RCC 7860 (cell line): ENCODE measurements at places on chromosomes 12 and 14.
A peak's percentile ranks its signal among the peaks of the same experiment; 100 is the strongest.

DNA sequence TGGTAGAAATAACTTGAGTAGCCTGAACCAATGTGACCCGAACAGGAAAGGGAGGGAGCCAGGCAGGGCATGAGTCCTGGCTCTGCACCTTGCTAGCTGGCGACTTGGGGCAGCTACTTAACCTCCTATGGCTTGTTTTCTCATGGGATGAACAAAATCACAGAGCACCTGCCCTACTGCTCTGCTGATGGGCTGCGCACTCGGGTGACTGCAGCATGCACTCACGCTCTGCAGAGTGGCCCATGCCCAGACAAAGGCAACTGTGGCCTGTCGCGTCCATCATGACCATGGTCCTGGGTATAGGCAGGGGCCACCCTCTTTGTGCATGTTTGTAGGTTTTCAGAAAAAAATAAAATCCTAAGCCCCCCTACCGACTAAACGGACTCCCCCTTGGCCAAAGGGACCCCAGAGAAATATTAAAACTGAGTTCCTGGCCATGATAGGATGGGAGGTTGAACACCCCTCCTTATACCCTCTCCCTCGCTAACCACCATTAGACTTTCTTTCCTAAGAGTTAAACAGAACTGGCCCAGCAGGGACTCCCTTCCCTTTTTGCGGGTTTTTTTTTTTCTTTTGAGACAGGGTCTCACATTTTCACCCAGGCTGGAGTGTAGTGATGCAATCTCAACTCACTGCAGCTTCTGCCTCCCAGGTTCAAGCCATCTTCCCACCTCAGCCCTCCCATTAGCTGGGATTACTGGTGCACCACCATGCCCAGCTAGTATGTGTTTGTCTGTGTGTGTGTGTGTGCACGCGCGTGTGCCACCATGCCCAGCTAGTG lies 32.5 kb downstream of the VWF start:
- no peak for DNase-seq

DNA sequence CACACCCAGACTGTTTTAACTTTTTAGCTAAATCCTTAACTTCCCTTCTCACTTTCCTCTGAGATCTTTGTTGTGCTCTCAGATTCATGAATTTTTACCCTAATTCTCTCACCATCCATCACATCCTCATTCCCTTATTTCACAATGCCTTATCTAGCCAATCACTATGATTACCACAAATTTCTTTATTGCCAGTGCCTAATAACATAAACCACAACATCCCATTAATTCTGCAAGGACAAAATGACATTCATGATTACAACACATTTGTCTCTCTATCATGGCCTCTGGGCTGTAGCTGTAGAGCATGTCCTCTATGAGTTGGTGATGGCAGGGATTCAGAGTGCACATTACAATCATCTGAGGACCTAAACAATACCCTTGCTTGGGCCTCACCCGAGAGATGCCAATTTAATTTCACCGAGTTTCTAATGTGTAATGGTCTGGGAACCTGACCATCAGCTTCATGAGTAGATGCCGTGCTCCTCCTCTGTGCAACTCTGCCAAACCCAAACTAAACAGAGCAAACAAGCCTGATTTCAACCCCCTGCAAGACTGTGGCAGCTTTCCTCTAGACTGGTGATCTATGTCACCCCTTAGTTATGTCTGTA lies 99.3 kb downstream of the SPTSSA start:
- no peak for DNase-seq

DNA sequence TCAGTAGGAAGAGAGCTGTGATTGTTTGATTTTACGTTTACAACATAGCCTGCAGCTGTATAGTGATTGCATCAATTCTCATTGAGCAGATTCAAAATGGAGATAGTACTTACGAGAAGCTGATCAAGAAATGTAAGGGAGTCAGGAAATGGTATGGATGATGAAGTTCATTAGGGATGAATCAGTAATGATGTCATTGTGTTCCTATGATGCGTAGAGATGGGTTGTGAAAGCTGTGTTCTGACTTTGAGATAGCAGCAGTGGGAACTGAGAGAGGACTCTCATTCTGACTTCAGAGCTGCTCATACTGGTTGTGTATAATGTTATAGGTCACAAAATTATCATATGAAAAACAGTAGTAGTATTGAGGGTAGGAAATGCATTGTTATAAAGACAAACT lies 44.0 kb downstream of the TTLL5 start:
- no peak for DNase-seq

DNA sequence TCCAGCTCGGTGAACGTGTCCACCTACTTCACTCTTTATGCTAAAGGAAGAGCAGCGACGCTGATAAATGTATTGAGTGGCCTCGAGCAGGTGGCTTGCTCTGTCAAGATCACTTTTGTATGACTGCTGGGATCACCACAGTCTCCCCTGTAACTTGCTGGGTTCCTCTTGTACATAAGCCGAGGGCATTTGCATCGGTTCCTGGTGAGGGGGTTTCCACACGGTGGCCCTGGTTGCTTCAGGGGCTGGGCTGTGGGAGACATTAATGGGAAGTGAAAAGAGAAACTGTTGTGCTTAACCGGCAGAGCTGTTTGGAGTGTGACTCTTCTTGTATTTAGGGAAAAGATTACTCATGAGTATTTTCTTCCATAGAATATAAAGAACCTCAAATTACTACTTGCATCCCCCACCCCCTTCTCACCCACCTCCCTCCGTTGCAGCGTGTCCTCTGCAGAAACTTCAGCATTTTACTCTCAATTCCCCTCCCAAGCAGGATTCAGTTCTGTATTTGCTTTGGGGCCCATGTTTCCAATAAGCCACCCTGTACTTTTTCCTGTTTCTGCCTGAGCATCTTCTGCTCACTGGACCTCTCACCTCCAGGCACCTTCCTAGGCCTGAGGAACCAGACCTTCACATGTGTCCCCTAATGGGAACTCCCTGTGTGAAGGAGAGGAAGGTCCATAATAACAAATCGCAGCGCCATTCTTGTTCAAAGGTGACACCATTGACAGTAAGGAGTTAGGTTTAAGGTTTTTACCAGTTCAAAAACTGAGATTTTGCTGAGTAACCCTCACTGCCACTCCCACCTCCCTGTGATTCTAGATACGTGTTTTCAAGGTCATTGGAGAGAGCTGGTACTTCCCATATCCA lies 187.0 kb downstream of the ETV6 start:
- DNase-seq, result no peak

- no peak for DNase-seq
Observed at GRCh38 chr12:4450551-4451112, 5.0 kb upstream of the FGF6 start.

DNA sequence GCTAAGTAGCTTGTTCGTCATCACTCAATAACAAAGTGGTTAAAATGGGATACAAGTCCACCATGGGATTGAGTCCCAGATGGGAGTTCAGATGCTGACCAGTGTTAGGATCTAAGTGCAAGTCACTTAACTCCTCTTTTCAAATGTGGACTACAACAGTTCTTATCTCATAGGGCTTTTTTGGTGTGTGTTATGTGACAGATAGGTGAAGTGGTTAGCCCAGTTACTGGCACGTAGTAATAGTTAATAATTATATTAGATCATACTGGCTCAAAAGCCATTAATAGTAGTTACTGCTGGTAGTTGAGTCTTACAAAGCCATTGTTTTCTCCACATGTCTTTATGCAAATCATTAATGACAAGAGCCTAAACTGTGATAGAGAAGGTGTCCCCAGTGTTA lies 73.2 kb downstream of the RCOR1 start:
- DNase-seq, result no peak

DNA sequence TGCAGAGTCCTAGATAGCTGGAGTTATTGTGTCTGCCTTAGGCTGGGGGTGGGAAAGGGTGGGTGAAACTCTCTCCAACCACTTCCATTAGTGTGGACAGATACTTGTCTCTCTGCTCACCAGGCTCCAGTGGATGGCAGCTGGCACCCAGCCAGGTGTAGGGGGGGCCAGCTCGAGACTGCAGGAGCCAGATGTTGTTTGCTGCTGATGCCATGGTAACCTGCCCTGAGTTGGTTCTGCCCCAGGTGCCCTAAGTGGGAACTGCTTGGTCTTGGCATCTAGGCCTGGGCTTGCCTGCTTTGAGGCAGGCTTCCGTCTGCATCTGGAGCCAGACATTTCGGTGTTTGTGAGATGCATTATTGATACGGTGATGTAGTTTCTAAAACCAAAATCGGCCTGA lies 82.2 kb downstream of the ADCK1 start:
- DNase-seq, result no peak

- no peak for DNase-seq
Observed at GRCh38 chr12:45557016-45557415, 172.5 kb upstream of the ARID2 start.

GRCh38 chr12:51401020-51401419 lies 9.8 kb upstream of the GALNT6 start:
- no peak for DNase-seq

- DNase-seq, result no peak
Observed at GRCh38 chr12:111759991-111760390, 6.7 kb upstream of the ALDH2 start.

GRCh38 chr12:130192642-130193345 lies 30.5 kb downstream of the FZD10 start:
- no peak for DNase-seq

GRCh38 chr14:81946375-81946774 lies 412.7 kb upstream of the SEL1L start:
- DNase-seq, result no peak

DNA sequence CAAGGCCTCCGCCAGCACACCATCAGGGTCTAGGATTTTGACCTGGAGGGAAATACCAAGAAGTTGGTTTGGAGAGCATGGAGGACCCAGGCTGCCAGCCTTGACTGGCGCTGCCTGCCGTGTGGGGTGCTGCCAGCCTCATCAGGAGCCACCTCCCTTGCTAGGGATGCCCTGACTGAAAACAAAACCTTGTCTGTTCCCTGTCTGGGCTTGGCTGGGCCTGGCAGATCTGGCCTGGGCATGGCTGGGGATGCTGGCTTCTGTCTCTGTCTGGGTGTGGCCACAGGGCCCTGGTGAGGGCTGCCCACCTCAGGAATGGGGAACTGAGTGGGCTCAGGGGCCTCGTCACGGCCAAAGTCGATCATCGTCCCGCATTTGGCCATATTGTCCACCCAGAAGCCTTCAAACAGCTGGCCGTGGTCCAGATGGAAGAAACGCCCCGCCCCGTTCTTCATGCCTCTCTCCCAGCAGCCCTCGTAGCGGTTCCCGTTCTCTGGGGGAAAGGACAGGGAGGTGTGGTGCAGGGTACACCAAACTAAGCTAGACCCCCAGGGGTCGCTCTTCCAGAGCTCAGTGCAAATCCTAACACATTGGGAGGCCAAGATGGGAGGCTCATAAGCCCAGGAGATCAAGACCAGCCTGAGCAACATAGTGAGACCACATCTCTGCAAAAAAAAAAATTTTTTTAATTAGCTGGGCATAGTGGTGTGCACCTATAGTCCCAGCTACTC lies 16.5 kb downstream of the MORN3 start:
- no peak for DNase-seq

DNA sequence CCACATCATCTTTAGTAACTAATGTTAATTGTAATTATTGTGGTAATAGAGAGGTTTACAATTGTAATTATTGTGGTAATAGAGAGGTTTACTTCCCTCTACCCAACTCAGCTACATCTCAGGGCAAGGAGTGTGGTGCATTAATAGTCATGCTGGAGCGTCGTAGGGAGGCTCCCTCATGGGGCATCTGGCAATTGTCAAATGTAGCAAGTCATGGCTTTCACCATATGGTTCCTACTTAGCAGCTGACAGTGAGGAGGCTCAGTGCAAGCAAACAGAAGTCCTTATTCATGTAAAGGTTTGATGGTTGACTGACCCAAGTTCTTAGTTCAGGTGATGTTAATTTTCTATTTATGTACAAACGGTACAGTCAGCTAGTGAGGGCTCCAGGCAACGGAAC lies 1012.0 kb downstream of the FLRT2 start:
- no peak for DNase-seq

DNA sequence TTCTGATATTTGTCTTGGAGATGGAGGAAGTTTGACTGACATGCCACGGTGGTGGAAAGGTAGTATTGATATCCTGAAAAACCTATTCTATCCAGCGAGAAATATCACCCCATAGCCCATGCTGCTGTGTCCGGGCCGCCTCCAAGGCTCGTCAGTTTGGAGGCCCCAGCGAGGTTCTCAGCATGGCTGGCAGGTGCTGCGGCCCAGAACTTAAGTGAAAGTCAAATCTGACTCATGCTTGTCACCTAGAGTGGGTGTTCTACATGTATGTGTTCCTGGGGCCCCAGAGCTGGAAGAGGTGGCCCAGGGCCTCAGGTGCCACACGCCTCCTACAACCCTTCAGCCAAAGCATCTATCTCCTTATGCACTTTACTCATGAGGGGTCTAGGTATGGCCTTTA lies 92.9 kb downstream of the GCH1 start:
- no peak for DNase-seq

DNA sequence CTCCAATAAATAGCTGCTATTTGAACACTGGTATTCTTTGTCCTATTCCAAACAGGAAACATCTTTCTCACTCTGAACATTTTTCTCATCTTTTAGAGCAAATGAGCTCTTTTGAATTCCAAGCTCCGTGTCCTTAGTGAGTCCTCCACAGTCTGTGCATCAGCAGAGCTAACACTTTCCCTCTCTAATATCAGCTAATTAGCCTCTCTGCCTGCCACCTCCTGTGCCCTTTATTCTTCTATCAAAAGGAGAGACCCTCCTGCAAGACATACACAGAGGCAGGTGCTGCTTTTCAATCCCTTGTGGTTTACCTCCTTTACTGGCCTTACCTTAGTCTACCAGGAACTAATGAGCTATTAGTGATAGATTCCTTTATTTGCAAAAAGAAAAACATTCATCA lies 178.5 kb downstream of the SLC35F4 start:
- DNase-seq, result no peak

DNA sequence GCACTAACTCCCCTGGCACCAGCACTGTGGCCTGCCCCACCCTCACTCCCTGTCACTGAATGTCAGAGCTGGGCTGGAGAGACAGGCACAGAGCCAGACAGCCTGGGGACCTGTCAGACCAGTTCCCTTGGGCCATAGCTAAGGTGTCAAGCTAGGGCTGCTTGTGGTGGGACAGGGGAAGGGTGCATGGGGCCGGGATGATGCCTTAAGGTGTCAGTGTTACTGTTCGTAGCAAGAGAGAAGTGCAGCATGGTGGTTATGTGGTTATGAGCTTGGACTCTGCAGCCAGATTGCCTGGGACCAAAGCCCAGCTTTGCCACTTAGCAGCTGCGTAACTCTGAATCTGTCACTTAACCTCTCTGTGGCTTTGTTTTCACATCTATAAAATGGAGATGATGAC lies 3.8 kb downstream of the RAPGEF3 start:
- no peak for DNase-seq

GRCh38 chr14:80150301-80150700 lies 61.0 kb downstream of the DIO2 start:
- DNase-seq, result peak; percentile 54

GRCh38 chr12:116384691-116385485 lies 107.4 kb upstream of the MED13L start:
- DNase-seq, result peak; percentile 20

GRCh38 chr14:39342768-39343167 lies 89.5 kb downstream of the FBXO33 start:
- DNase-seq, result no peak

- no peak for DNase-seq
Observed at GRCh38 chr12:501722-502447, 42.1 kb downstream of the B4GALNT3 start.

- DNase-seq, result no peak
Observed at GRCh38 chr14:103743691-103744090, 28.1 kb downstream of the ZFYVE21 start.
